AG04450 (cell line): ENCODE measurements at places on chromosomes 2 and 18. TPM values are rescaled to one million over a fixed set of nuclear protein-coding genes. Genes with fewer than 3 reads are reported as not detected.

Gene CMPK2
- not detected in 2 replicates for polyA plus RNA-seq

Gene ALPI
- not detected in 2 replicates for polyA plus RNA-seq

Gene VPS4B
- 26.4 and 34.3 TPM in 2 replicates for polyA plus RNA-seq

Gene SERPINB3
- not detected in 2 replicates for polyA plus RNA-seq

Gene TRPM8
- 0.11 TPM in 1 of 2 replicates, not detected in the other for polyA plus RNA-seq

Gene PCARE
- not detected in 2 replicates for polyA plus RNA-seq

Gene PPIG
- polyA plus RNA-seq, result 26.9 and 47.1 TPM in 2 replicates

Gene SERPINB12
- polyA plus RNA-seq, result not detected in 2 replicates

Gene SLC19A3
- polyA plus RNA-seq, result not detected in 2 replicates

Gene TUBB8B
- 0.12 TPM in 1 of 2 replicates, not detected in the other for polyA plus RNA-seq

Gene BMP10
- not detected in 2 replicates for polyA plus RNA-seq

Gene DTNB
- polyA plus RNA-seq, result 12.1 and 12.5 TPM in 2 replicates

Gene GPR45
- polyA plus RNA-seq, result not detected in 2 replicates

Gene TUBA3E
- polyA plus RNA-seq, result not detected in 2 replicates

DNA sequence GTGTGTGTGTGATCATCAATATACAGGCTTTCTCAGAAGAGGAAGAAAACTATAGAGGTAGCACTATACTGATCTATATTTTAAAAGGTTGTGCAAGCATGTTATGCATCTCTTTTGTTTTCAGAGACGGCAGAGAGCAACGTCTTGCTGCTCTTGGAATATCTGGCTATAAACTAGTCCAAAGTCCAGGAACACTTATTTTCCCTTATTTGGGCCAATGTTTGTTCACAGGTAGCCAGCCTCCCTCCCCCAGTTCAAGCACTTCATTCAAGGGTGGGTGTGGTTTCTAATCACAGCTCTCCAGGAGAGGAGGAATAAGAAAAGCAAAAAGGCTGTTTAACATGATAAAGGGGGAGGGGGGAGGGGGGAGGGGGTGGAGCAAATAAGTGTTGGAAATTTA, 4.2 kb downstream of the FZD5 start:
- no peak for DNase-seq

DNA sequence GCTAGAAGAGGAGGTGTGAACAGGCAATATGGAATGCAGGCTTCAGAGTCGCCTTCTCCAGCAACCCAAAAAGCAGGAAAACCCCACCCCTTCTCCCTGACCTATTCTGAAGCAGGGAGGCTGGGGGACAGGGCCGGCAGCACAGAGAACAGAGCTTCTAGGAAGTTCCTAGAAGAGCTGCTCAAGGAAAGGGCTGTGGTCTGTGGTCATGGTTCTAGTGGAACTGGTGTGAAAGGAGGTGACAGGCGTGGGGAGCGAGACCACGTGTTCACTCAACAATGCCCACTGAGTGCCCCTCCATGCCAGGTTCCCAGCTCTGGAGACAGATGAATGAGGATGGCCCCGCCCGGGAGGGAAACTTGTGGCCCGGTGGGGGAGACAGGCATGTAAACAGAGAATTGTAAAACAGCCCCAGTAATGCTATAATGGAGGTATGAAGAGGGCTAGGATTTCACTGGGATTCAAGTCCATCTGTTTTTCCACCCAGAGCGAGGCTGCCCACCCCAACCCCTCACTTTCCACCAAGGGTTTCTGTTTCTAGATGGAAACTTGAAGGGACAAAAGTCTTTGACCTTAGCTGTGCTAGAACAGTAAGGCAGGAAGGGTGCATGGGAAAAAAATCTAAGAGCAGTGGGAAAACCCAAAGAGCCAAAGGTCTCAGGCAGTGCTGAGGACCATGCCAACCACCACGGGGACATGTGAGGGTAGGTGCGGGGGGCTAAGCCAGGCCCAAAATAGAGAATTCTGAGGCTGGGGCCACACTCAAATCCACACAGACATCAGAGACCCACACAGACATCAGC, 71.8 kb downstream of the TNS1 start:
- no peak for DNase-seq

DNA sequence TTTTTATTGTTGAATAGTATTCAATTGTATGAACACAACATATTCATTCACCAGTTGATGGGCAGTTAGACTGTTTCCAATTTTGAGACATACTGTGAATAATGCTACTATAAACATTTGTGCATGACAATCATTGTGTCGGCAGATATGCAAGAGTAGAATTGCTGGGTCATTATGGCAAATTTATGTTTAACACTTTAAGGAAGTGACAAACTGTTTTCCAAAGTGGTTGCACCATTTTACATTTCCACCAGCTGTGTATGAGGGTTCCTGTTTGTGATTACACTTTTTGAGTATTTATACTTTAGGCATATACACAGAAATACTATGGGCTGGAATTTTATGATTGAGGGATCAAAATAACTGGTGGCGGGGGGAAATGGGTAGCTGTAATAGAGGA, 61.2 kb downstream of the MAP4K3 start:
- DNase-seq, result no peak

DNA sequence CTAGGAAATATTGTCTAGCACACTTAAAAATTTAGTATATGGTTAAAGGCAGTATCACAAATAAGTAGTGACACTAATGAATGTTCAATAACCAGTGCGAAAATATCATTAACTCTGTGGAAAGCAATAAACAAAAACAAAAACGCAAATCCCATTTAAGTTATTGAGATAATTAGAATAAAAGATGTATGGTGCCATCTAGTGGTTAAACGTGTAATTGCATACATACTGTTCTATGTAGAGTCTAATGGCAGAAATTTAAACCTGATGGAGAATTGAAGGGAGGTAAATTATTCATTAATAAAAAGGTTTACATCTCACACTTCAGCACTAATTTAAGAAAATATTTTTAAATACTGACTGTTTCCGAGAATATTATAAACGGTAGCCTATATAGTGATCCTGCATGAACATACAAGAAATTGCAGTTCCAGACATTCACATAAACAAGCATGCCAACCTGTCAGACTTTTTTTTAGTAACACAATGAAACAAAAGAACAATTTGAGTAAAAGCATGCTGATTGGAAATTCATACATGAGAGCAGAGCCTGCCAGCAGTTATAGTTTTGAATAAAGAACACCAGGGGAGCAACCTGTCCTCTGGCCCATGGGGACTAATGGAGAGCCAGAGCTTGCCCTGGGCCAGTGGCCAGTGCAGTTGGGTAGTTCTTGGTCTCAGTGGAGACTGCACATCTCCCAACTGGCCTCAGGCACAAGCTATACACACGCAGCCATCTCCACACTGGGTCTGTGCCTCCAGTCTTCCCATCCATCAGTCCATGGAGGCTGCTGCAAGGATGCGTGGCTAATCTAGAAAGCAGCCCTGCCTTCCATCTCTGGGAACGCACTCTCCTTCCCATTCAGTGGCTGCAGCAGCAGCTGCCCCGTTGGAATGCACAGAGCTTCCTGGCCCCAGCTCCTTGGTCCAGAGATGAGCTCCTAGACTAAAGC, 28.0 kb downstream of the GCG start:
- no peak for DNase-seq

GRCh38 chr18:22559414-22560274, 141.9 kb upstream of the CTAGE1 start:
- DNase-seq, result no peak

GRCh38 chr2:174499371-174499770, 12.5 kb upstream of the GPR155 start:
- DNase-seq, result no peak

DNA sequence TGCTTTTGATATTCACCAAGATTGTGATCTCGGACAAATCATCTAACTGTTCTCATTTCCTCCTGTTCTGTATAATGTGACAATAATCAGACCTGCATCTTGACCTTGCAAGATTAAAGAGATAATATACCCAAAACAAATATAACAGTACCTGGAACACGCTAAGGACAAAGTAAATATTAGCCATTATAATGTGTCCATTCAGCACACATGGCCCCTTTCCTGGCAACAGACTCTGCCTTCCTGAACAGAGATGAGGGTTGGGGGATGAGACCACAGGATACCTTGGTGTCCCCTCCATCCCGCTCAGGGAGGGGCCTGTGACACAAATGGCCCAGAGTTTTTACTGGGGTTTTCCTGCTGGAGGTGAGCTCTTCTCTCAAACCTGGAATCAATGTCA, 143.4 kb upstream of the SERPINE2 start:
- DNase-seq, result no peak

DNA sequence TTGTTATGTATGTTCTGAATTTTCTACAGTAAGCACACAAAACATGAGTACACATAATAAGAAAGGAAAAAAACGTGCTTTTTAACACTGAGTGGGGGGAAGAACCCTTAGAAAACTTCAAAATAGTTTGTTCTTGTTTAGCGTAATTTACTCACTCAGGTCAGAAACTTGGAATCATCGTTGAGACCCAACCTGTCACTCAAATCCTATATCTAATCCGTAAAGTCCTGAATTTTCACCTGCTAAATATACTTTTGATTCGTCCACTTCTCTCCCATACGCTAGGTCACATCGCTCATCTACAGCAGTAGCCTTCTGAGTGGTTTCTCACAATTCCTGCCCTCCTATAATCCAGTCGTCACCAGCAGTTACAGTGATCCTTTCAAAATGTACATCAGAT, 767 bp downstream of the TPRKB start:
- DNase-seq, result no peak

GRCh38 chr2:11364565-11364887, 20.1 kb upstream of the ROCK2 start:
- no peak for DNase-seq

DNA sequence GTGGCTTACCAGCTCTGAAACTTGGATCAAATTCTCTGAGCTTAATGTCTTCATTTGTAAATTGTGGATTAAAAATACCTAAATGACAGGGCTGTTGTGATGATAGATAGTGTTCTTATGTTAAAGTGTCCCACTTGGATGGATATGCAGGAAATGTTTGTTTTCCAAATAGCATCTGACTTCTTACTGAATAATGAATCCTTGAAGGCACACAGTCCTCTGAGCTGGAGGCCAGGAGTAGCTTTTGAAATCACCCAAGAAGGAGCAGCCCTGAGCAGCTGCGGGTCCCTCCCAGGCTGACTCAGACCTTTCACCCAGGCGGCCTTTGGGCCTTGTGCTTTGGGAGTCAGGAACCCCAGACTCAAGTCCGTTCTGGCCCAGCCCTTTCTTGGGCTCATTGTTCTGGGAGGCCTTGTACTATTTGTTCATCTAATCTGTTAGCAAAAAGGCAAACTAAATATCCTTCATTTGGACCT, 173.0 kb upstream of the GATA6 start:
- no peak for DNase-seq

DNA sequence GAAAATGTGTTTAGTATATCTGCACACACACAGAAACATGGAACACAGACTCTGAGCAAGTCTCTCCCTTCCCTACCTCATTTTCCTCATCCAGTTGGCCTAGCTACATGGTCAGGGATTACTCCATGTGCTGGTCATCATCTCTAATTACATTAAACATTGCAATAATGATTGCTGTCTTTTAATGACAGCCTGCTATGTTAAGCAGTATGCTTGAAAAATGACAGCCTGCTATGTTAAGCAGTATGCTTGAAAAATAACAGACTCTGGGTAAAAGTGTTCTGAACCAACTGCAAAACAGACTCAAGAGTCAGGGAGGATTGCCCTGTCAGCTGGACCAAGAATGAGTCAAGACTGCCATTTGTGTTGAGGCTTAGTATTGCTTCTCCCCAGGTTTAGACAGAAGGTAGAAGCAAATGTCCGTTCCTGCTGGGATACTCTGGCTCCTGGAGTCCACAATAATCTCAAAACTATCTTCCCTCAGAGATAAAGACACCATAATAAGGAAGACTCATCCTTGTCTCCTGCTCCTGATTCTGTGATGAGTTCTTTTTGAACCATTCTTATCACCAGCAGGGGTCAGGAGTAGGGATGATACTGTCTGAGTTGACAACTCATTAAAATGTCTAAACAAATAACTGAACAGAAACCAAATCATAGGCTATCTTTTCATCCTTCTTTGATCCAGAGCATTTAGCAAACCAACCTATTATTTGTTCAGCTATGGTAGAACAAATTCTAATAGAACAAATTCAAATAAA, 57.7 kb downstream of the CCDC93 start:
- no peak for DNase-seq

DNA sequence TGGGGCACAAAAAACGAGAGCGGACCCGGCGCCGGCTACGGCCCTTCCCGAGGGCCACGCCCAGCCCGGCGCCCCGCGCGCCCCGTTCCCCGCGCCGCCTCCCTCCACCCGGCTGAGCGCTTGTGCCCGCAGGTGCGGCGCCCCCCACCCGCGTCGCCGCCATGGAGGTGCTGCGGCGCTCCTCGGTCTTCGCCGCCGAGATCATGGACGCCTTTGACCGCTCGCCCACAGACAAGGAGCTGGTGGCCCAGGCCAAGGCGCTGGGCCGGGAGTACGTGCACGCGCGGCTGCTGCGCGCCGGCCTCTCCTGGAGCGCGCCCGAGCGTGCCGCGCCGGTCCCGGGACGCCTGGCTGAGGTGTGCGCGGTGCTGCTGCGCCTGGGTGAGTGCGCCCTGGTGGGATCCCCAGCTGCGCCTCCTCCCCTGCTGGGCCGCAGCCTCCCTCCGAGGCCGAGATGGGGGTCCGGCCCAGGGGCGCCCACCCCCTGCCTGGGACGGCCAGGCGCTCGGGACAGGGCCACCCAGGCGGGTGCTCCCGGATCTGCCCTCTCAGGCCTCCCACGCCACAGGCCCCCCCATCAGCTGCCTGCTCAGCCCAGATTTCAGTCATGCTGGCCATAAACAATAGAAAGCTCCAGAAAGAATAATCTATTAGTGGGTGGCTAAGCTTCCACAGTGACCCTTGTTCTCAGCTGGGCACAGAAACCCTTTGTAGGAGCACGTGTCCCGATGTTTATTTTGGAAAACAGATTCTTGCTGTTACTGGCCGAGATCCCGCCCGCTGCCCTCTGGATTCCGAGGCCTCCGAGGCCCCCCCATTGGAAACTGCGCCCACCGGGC, 997 bp downstream of the BOK start:
- DNase-seq, result no peak

DNA sequence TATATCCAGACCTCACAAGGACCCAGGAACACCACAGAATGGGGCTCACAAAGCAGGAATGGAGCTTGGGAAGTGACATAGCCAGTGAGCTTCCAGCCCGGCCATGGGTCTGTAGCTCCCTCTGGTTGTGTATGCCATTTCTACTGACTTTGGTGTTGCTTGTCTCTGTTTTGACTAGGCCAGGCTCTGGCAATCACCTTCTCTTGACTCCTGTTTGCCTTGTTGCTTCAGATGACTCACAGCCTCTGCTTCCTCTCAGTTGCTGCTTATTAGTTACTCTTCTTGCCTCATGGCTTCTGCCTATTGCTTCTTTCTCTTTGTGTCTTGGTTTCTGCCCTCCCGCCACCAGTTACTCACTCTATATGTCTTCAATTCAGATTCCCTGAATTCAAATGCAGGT, 15.8 kb upstream of the IER3IP1 start:
- no peak for DNase-seq
